ENCODE measurements at places on chromosomes 5 and 9.

GRCh38 chr5:158502686-158503085, 597.0 kb downstream of the EBF1 start:
- no peak for DNase-seq

- no peak for DNase-seq
Observed at GRCh38 chr5:130055572-130055971, 151.3 kb downstream of the CHSY3 start.

- no peak for DNase-seq
Observed at GRCh38 chr9:83296123-83296522, 233.2 kb upstream of the RASEF start.

- no peak for DNase-seq
Observed at GRCh38 chr5:72814104-72814503, 2.4 kb upstream of the TNPO1 start.

DNA sequence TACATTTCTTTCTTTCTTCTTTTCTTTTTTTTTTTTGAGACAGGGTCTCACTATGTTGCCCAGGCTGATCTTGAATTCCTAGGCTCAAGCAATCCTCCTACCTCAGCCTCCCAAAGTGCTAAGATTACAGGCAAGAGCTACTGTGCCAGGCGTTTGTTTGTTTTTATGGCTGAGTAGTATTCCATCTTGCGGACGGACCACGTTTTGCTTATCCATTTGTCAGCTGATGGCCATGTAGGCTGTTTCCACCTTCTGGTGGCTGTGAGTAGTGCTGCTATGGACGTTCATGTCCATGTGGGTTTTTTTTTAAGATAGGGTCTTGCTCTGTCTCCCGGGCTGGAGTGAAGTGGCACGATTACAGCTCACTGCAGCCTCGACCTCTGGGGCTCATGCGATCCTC, 2.5 kb downstream of the DOK3 start:
- DNase-seq: no peak
